Glomerular endothelial cell (primary cell): ENCODE measurements at places on chromosomes 3 and 15. TPM values are rescaled to one million over a fixed set of nuclear protein-coding genes. Genes with fewer than 3 reads are reported as not detected.

GRCh38 chr15:70439304-70439877 is 324.0 kb downstream of the UACA start:
- no peak for DNase-seq

- no peak for DNase-seq
These were observed 462.4 kb upstream of the THBS1 start for GRCh38 chr15:39118510-39118909.

DNA sequence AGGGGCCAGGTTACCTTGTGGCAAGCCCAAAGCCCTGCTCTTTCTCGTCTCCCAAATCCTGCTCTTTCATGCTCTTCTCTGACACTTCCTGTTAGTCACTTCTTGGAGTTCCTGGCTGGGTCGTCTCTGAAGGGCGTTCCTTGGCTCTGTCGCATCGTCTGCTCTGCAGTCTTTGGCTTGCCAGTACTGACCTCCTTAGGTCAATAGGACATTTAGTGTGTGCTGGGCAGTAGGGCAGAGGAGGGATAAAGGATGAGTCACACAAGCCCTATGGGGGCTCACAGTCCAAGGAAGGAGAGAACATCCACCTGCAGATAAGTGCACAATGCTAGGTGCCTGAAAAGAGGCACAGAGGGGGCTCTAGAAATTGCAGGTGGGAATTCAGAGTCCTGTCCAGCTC is 87.5 kb downstream of the FAM43A start:
- DNase-seq = no peak

The GABRB3 gene
- 0.05 TPM in 1 of 2 replicates, not detected in the other for total RNA-seq

The CCR4 gene
- 0.64 and 0.78 TPM in 2 replicates for total RNA-seq

The APPL1 gene
- total RNA-seq = 24.2 and 24.5 TPM in 2 replicates
